ENCODE measurements at places on chromosomes 3 and 15. TPM values are rescaled to one million over a fixed set of nuclear protein-coding genes. Genes with fewer than 3 reads are reported as not detected.

GRCh38 chr15:63860155-63860554 lies 26.4 kb upstream of the HERC1 start:
- DNase-seq: no peak

DNA sequence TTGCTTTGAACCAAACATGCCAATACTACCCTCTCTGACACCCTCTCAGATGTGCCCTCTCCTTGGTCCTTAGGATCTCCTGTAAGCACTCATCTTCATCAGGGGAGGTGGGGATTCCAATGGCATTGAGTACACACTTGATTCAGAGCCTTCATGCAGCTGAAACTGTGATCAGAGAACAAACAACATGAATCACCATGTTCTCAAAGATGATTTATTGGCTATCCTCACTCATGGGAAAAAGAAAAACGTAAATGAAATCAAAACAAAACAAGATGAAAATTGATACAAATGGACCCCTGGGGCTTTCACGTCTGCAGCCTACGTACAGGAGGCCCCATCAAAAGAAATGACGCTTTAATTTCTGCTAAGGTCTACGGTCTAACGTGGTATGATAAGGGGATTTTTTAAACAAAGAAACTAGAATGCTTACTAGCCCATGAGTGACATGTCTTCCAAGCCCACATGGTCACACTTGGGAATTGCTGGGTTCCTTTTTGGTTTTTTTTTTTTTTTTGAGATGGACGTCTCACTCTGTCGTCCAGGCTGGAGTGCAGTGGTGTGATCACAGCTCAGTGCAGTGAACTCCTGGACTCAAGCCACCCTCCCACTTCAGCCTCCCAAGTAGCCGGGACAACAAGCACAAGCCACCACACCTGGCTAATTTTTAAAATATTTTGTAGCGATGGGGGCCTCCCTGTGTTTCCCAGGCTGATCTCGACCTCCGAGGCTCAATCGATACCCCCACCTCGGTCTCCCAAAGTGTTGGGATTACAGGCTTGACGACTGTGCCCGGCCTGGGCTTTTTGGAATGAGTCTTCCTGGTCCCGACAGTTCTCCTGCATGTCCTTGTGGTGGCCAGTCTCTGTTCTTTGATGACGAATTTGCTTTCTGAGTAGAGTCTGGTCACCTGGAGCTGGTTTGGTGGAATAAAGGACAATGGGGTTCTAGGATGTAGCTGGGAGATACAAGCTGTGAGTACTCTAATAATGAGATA lies 202.6 kb downstream of the XXYLT1 start:
- DNase-seq: no peak

DNA sequence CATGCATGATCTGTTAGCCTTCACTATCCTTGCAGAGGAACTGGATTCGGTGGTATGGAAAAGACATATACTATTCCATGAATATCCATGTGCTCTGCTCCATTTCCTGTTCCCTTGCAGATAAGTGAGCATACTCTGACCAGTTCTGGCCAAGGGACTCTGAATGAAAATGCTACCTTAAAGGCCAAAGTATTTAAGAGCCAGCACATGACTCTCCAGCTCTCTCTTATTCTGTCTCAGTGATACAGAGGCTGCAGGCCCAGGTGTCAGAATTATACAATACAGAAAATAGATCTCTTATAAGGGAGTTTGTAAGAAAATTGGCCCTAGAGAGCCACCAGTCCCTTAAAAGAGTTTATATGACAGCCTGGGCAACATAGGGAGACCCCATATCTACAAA lies 779.7 kb upstream of the CFAP20DC start:
- DNase-seq: no peak

DNA sequence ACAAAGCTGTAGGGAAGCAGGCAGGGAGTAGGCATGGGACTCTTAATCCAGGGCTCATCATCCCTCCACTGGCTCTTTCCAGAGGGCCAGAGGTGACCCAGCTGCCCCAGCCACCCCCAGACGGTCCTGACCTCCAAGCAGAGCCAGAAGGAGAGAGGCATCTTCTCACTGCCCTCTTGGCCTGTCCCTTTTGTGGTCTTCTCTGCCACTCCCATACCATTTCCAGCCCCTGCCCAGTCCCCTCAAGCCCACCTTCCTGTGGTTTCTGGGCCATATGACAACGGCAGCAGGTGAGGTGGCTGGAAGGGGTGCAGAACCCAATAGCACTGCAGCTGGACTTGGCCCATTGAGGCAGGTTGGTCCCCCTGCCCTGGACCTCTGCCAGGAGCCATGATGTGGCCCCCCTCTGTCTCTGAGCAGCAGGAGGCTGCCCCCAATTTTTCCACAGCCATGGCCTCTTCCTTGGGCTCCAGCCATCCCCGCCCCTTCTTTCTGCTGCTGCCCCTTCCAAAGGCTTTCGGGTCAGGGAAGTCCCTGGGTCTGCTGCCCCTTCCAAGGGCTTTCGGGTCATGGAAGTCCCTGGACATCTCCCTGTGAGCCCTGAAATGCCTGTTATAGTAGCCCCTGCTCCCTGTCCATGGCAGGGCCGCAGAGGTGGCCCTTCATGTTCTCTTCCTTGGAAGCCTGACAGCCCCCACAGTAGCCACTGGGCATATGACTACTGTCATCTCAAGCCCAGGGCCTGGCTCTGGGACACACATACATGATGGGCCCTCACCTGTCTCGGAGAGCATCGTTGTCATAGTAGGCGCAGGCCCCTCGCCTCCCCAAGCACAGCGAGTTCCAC lies 39.5 kb upstream of the RAB6B start:
- no peak for DNase-seq

Gene SNX22
- 2.3 TPM for polyA plus RNA-seq

Gene PARP15
- not detected for polyA plus RNA-seq
